SK-MEL-5 (cell line): ENCODE measurements at places on chromosomes 11 and 22. TPM values are rescaled to one million over a fixed set of nuclear protein-coding genes. Genes with fewer than 3 reads are reported as not detected.

Gene BACE1
- 2.0 and 2.3 TPM in 2 replicates for total RNA-seq

Gene SULT4A1
- total RNA-seq: 1.8 and 2.0 TPM in 2 replicates

Gene DEFB131B
- total RNA-seq: not detected in 2 replicates

Gene MUC5AC
- not detected in 2 replicates for total RNA-seq

Gene PRAME
- 323 and 336 TPM in 2 replicates for total RNA-seq

Gene CCDC73
- total RNA-seq: not detected in 2 replicates

Gene DEUP1
- total RNA-seq: not detected in 2 replicates

Gene FAM181B
- total RNA-seq: 0.80 and 1.1 TPM in 2 replicates

Gene PRCP
- total RNA-seq: 48.2 and 54.8 TPM in 2 replicates

Gene GGTLC2
- total RNA-seq: not detected in 2 replicates

Gene CCT8L2
- total RNA-seq: not detected in 2 replicates

Gene PANX2
- 0.98 and 1.7 TPM in 2 replicates for total RNA-seq

Gene GGT5
- 0.13 TPM in 1 of 2 replicates, not detected in the other for total RNA-seq

Gene PDGFD
- total RNA-seq: 9.9 and 11.9 TPM in 2 replicates

Gene CHRNA10
- 0.05 and 0.16 TPM in 2 replicates for total RNA-seq

Gene GSTT2B
- 1.2 TPM in 2 replicates for total RNA-seq

Gene C11orf86
- not detected in 2 replicates for total RNA-seq

Gene OR2AT4
- 0.05 TPM in 1 of 2 replicates, not detected in the other for total RNA-seq

Gene HMOX1
- total RNA-seq: 45.3 and 49.0 TPM in 2 replicates

Gene TSSK2
- not detected in 2 replicates for total RNA-seq

Gene CD3E
- total RNA-seq: not detected in 2 replicates

Gene PISD
- total RNA-seq: 26.8 TPM in 2 replicates

Gene CCDC88B
- total RNA-seq: 1.3 and 2.0 TPM in 2 replicates

Gene DGCR6
- 1.7 and 2.6 TPM in 2 replicates for total RNA-seq

Gene SOX10
- total RNA-seq: 188 and 199 TPM in 2 replicates

Gene DNAJB13
- total RNA-seq: 0.40 TPM in 1 of 2 replicates, not detected in the other

Gene CTSF
- 35.2 and 43.1 TPM in 2 replicates for total RNA-seq

Gene C11orf21
- total RNA-seq: not detected in 2 replicates

Gene PRG3
- total RNA-seq: not detected in 2 replicates

Gene SCGB1C1
- not detected in 2 replicates for total RNA-seq

Gene TMPRSS6
- not detected in 2 replicates for total RNA-seq

Gene ACRV1
- not detected in 2 replicates for total RNA-seq

Gene OR8A1
- not detected in 2 replicates for total RNA-seq

Gene LMO2
- total RNA-seq: not detected in 2 replicates

Gene SLC22A12
- total RNA-seq: not detected in 2 replicates
